AG08396 (cell line): ENCODE measurements at places on chromosomes 2 and 18.

- no peak for DNase-seq
Observed at GRCh38 chr2:71856773-71857525, 290.7 kb downstream of the CYP26B1 start.

DNA sequence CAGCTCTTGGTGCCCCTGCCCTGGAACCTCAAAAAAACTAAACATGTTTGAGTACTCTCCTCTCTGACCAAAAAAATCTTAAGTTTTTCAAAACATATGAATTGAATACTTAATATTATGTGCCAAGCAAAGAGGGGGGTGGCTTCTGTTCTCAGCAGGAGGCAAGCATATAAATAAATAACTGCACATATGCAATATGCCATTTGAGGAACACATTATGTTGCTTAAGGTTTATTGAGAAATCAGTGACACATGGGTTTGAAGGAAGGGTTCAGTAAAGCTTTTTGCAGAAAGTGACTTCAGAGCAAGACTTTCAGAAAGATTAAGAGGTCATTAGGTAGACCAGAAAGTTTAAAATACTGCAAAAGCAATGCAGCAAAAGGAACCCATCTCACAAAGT is 429.2 kb downstream of the TDRD15 start:
- DNase-seq: no peak

- DNase-seq: no peak
Observed at GRCh38 chr2:36451512-36451911, 95.9 kb downstream of the CRIM1 start.

GRCh38 chr2:127275356-127275755 is 18.6 kb downstream of the ERCC3 start:
- DNase-seq: no peak

DNA sequence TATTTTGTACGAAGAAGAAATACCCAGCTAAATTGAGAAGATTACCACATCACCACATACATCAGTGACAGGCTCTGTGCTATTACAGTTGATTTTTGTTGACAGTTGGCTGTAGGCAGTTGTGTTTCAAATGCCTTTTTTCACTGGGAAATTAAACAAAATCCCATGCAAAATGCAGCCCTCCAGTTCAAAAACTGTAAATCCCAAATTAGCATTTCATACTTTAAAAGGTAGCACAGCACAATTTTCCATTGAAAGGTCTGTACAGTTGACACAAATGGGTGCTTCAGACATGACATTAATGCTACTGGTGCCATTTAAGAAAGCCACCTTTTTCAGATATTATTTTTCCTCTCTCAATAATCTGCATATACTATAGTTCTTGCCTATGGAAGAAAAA is 807.2 kb downstream of the BCL11A start:
- no peak for DNase-seq

GRCh38 chr2:63790906-63791305 is 50.8 kb upstream of the UGP2 start:
- peak; percentile 76 for DNase-seq
